NK-92 treated with Interleukin-12 subunit alpha and Interleukin-12 subunit beta, amount 100 ng/mL, for 24 hours (cell line): ENCODE measurements at places on chromosomes 2 and 18.

GRCh38 chr18:7381307-7381706, 150.4 kb downstream of the LRRC30 start:
- no peak for DNase-seq

DNA sequence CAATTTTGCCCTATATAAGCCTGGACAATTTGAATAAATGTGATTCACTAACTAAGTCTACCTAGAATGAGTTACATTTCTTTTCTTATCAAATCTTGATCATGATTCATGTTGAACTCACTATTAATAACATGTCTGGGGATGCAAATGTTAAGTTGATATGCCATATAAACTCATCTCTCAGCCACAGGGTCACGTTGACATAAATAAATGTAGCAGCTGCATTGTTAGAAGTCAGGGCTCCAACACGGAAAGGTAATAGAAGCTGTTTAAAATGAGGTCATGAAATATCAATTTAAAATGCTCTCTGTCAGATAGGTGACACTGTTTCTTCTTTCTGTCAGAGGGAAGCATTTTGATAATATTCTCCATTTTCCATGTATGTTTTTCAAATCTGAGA, 521.9 kb downstream of the CCDC85A start:
- DNase-seq, result no peak

DNA sequence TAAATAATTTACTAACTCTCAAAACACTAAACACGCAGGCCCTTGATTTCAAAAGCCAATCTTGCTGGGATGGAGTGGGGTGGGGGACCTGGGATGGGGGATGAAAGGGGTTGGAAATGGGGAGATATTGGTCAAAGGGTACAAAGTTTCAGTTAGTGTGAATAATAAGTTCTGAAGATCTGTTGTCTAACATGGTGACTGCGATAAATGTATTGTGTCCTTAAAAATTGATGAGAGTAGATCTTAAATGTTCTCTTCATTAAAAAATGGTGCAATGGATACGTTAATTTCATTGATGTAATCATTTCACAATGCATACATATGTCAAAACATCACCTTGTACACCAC, 505 bp upstream of the ACYP2 start:
- DNase-seq, result no peak

DNA sequence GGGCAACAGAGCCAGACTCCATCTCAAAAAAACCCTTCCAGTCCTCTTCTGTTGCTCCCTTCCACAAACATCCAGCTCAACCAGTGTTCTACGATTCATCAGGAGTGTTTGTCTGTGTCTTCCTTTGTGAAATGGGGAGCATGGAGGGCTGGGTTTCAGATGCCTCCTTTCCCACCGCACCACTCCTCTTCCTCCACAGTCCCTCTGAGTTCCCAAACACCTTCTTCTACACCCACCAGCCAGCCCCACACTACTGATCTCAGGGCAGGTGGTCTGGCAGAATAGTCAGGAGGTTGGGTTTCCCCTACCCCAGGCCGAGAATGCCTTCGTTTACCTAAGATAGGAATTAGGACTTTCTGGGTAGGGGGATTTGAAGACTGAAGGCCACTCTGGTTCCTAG, 36.9 kb downstream of the NGEF start:
- no peak for DNase-seq

DNA sequence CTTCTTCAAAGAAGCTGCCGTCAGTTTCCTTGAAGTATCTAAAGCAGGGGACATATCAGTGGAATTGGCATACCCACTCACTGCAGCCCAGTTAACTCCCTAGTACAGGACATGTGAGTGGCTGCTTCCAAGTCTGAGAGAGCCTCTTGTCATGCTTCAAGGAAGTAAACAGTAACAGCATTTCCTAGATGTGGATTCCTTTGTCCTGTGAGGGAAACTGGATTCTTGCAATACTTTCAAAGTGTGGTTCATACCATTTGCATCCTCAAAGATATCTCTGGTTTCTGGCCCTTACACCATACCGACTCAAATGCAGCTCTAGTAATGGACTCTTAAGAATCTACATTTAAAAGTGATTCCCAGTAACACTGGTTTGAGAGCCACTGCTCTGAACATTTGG, 87.2 kb downstream of the ESCO1 start:
- DNase-seq, result no peak

DNA sequence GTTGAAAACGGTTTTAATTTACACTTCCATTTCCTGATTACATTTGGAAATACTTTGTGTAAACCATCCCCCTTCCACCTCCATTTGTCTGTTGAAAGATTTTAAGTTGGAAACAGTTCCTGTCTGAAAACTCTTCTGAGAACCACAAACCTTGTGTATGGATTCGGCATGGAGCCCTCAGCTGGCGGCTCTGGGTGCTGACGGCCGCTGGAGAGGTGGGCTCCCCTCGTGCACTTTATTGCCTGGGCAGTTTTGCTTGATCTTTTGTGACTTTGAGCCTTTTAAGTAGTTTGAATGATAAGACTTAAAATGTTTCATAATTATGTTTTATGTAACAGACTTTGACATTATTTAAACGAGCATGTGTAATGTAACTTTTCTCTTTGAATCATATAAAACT, 11.1 kb downstream of the KLF11 start:
- DNase-seq, result no peak

DNA sequence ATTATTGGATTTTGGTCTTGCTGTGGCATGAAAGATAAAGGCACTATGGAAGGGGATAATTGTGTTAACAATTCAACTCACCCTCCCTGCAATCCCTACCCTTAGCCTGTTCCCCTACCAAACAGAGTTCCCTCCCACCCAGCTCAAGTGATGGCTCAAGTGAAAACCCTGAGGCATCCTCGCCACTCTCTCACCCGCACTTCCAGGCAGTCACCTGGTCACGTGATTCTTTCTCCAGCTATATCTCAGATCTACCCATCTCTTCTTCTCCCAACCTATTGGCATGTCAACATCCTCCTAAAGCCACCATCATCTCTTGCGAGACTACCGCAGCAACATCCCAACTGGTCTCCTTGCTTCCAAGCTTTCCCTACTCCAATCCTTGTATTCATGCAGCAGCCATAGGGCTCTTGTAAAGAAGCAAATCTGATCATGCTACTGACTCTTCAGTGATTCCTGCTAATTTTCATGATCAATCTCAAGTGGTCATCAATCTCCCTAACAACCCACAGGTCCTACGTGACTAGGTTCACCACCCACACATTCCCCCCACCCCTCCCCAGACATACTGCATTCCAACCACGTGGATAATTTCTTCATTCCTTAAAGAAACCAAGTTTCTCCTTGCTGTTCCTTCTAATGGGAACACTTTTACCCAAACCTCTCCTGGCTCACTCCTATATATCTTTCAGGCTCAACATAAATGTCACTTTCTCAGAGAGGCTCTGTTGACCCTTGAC, 66.7 kb downstream of the MBD2 start:
- no peak for DNase-seq

- no peak for DNase-seq
These were observed 90.3 kb downstream of the RNF144A start for GRCh38 chr2:7007488-7007845.

DNA sequence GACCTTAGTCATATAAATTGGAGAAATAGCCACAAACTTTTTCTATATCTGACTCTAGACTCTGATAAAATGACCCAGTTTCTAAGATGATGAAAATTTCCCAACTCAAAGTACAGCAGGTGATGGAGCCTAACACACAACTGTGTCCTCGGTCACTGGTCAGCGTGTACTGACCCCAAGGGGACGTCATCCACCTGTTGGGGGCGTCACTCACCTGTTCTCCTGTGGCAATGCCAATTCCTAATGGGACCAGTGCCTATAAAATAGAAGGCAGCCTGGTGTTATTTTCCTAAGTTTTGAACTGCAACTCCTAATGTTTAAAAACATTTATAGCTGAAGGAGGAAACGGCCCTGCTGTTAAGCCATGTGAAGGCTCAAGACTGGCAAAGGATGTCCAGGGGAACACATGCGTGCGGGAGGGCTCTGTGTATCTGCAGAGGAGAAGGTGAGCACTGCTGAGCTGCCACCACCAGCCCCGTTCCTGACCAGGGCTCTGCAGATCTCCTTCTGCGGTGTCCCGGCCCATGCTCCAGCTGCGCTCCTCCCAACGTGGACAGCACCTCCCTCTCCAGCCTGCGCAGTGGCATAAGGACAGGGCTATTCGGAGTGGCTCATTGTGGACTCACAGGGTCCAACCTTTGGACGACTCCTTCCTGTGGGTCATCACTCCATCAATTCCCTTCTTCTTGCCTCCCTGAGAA, 21.2 kb downstream of the TYMS start:
- DNase-seq, result no peak

DNA sequence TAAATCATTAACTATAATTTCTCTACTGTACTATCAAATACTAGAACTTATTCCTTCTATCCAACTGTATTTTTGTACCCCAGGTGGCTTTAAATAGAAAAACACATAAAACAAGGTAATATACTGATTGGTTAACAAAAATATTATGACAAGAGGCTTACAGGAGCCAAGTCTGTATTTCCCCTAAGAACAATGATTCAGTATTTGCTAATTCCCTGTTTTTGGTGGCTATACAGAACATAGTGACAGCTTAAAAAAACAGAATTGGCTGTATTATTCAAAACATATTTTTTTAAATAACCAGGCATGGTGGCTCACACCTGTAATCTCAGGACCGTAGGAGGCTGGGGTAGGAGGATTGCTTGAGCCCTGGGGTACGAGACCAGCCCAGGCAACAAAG, 16.3 kb downstream of the RTN4 start:
- no peak for DNase-seq

DNA sequence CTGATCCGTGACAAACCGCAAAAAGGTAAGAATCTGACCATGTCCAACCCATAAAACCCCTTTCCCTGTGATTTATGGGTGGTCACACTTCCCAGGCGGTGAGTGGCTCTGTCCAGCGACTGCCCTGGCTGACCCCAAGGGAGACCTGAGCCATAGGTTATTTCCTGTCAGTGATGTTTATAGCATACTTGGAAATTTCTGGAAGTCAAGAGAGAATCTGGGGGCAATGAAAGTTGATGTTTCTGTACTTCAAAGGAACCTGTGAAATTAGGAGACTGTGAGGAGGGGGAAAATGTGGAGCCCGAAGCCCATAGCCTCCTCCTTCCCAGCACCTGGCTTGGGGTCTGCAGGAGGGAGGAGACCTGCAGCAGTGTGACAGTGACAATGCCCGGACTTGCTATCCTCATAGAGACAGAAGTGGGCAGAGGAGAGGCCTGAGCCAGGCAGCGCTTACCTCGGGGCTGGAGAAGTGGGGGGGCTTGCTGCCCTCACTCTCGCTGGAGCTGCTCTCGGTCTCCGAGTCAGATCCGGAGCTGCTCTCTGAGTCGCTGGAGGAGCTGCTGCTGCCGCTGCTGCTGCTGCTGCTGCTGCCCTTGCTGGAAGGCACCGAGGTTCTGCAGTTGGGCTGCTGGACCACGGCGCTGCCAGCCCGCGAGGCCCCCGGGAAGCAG, 111.3 kb upstream of the REV1 start:
- no peak for DNase-seq
